ENCODE measurements at places on chromosomes 5 and 9. TPM values are rescaled to one million over a fixed set of nuclear protein-coding genes. Genes with fewer than 3 reads are reported as not detected.

GRCh38 chr5:4212981-4213819 is 617.6 kb downstream of the IRX1 start:
- DNase-seq, result no peak
- H3K36me3 ChIP-seq, result no peaks in the 10 kb centered on the region
- no peak overlapping the region for H3K27ac ChIP-seq
- no peak overlapping the region for H3K4me3 ChIP-seq
- H3K27me3 ChIP-seq, result no peaks in the 10 kb centered on the region

Gene PCDHGB4
- 0.21 TPM for total RNA-seq

Gene ZNF454
- total RNA-seq, result 0.10 TPM

Gene MED22
- 26.2 TPM for total RNA-seq

DNA sequence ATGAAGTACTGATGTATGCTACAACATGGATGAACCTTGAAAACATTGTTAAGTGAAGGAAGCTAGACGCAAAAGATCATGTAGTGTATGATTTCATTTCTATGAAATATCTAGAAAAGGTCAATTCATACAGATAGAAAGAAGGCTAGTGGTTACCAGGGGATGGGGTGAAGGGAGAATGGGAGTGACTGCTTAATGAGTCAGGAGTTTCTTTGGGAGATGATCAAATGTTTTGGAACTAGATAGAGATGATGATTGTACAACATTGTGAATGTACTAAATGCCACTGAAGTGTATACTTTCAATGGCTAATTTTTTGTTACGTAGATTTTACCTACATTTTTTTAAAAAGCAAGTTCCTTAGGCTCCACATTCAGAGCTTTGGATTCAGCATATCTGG is 14.9 kb upstream of the DELE1 start:
- H3K4me3 ChIP-seq, result no peak overlapping the region
- no peak for DNase-seq
- no peak overlapping the region for H3K27ac ChIP-seq

Gene ECM2
- total RNA-seq, result not detected

DNA sequence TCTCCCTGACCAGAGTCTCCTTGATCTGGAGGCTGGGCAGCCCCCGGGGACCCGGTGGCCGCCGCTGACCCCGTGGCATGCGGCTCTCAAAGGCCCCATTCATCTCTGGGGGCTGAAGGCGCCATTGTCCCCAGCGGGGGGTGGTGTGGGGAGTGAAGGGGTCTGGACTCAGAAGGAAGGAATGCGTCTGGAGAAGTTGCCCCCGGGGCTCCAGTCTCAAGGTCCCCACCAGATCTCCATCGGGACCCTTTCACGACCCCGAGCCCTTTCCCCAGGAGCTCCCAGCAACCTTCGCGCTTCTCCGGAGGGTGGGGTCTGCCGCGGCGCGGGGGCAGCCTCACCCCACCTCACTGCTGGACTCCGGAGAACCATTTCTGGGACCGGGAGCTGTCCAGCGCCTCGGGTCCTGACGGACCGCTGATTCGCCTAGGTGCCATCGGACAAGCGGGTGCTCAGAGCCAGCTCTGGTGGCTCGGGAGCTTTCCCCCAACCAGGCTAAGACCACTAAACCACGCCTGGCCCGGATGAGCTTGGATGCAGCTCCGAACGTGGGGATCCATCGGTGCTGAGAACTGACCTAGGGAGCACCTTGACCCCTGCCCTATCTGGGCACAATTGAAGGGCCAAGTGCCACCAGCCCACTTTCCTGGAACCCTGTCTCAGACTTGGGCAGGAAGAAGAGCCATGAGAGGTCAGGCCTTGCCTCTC is 5.1 kb upstream of the PCDH1 start:
- H3K4me1 ChIP-seq, result no peaks in the 10 kb centered on the region
- H3K27me3 ChIP-seq, result peaks cover 16% of the 10 kb centered on the region
- no peak for DNase-seq
- no peaks in the 10 kb centered on the region for H3K36me3 ChIP-seq
- no peak overlapping the region for H3K27ac ChIP-seq

GRCh38 chr9:114565204-114565603 is 22.4 kb upstream of the ATP6V1G1 start:
- no peak overlapping the region for H3K4me3 ChIP-seq
- DNase-seq, result no peak
- no peaks in the 10 kb centered on the region for H3K4me1 ChIP-seq
- no peaks in the 10 kb centered on the region for H3K27me3 ChIP-seq
- no peak overlapping the region for H3K27ac ChIP-seq

Gene SPRY4
- 35.6 TPM for total RNA-seq

DNA sequence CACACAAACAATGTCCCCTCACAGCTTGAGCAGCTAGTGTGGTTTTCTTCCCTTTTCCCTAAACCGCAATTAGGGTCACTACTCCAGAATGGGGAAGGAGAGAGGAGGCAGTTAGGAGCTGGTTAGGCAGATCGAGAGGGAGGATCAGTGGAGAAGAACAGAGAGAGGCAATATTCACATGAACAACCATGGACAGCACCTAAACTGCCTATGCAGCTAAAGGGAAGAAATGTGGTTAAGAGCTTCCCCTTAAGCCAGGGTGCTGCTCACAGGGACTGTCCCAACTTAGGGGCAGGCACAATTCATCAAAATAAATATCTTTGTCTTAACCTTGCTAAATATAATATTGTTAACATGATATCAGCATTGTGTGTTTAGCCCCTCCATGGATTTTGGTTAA is 359.3 kb upstream of the CDH18 start:
- H3K27me3 ChIP-seq, result no peaks in the 10 kb centered on the region
- H3K27ac ChIP-seq, result no peak overlapping the region
- H3K36me3 ChIP-seq, result no peaks in the 10 kb centered on the region
- H3K4me1 ChIP-seq, result no peaks in the 10 kb centered on the region
- H3K4me3 ChIP-seq, result no peak overlapping the region

Gene MEIKIN
- not detected for total RNA-seq

Gene ARL14EPL
- not detected for total RNA-seq

- H3K27me3 ChIP-seq, result 0 out of 2 replicates have a peak, but pooled peaks cover 2% of the 10 kb centered on the region
- no peaks in the 10 kb centered on the region for H3K4me1 ChIP-seq
- no peak overlapping the region for H3K27ac ChIP-seq
- H3K4me3 ChIP-seq, result no peak overlapping the region
- no peaks in the 10 kb centered on the region for H3K36me3 ChIP-seq
Observed at GRCh38 chr5:5360363-5360940, 62.0 kb upstream of the ICE1 start.

Gene SLC22A4
- total RNA-seq, result 1.5 TPM

GRCh38 chr5:27523629-27524028 is 485.2 kb upstream of the CDH9 start:
- no peaks in the 10 kb centered on the region for H3K4me1 ChIP-seq
- no peak for DNase-seq
- H3K27ac ChIP-seq, result no peak overlapping the region
- no peaks in the 10 kb centered on the region for H3K36me3 ChIP-seq
- no peaks in the 10 kb centered on the region for H3K27me3 ChIP-seq

Gene LCN10
- total RNA-seq, result not detected

DNA sequence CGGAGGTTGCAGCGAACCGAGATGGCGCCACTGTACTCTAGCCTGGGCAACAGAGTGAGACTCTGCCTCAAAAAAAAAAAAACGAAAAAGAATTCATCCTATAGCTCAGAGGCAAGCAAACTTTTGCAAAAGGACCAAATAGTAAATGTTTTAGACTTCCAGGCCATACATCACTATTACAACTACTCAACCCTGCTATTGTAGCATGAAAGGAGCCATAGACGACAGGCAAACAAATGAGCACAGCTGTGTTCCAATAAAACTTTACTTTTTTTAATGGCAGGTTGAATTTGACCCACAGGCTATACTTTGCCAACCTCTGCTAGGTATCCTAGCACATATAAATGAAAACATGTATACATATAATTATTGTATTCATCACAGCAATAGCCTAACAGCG is 58.9 kb upstream of the SLC30A5 start:
- H3K36me3 ChIP-seq, result no peaks in the 10 kb centered on the region
- H3K27me3 ChIP-seq, result peaks cover 14% of the 10 kb centered on the region
- H3K4me1 ChIP-seq, result no peaks in the 10 kb centered on the region
- no peak overlapping the region for H3K4me3 ChIP-seq
- DNase-seq, result no peak
- H3K27ac ChIP-seq, result no peak overlapping the region

Gene SLC6A3
- total RNA-seq, result 0.05 TPM

DNA sequence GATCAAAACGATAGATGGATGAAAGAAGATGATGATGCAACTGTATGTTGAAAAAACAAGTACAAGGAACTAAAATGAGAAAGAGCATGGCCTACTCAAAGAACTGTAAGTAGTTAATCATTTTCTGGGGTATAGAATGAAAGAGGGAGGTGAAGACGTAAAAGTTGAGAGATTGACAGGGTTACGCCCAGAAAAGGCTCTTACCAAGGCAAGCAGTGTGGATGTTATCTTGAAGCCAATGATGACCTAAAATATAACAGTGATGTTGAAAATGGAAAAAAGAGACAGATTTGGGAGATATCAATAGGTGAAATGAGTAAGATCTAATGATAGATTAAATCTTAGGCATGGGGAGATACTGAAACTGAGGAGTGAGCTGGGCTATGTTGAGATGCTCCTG is 80.4 kb upstream of the GNAQ start:
- no peak for DNase-seq
- H3K27me3 ChIP-seq, result no peaks in the 10 kb centered on the region
- no peaks in the 10 kb centered on the region for H3K36me3 ChIP-seq
- no peaks in the 10 kb centered on the region for H3K4me1 ChIP-seq
- H3K27ac ChIP-seq, result no peak overlapping the region

DNA sequence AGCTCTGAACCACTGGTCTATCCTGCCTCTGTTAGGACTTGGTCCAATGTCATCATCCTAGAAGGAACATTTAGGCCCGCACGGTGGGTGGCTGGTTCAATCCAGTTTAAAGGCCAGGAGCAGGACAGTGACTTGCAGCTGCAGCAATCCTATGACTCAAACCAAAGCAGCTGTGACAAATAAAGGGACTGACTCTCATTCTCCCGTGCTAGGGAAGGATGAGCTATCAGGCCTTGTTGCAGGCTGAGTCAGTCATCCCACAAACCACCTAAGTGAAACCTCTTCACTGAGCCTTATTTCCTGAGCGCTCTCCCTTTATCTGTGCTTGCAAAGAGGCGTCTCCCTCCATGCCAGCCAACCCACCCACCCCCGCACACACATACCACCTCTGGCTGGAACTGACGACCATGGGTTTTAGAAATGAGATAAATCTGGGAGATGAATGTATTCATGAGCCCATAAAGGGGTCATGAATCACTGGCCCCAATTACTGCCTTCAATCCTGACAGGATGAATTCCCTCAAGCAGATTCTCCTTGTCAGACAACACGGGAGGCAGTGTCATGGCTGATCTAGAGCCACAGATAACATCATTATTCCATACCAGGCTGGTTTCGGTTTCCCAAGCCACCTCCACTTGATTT is 93.4 kb downstream of the KCNIP1 start:
- DNase-seq, result peak; percentile 24
- no peak overlapping the region for H3K4me3 ChIP-seq
- H3K27ac ChIP-seq, result no peak overlapping the region
- H3K27me3 ChIP-seq, result peaks cover 2% of the 10 kb centered on the region
- no peaks in the 10 kb centered on the region for H3K4me1 ChIP-seq

DNA sequence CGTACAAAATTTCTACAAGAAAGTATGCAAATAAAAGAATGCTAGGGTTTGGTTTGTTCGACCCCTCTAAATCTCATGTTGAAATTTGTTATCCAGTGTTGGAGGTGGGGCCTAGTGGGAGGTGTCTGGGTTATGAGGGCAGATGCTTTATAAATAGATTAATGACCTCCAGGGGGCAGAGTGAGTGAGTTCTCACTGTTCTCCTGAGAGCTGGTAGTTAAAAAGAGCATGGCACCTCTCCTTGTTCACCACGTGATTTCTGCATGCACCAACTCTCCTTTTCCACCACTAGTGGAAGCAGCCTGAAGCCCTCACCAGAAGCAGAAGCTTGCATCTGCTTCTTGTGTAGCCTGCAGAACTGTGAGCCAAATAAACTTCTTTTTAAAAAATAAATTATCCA is 50.4 kb upstream of the FAM170A start:
- H3K4me1 ChIP-seq, result no peaks in the 10 kb centered on the region
- no peak for DNase-seq
- no peak overlapping the region for H3K27ac ChIP-seq
- no peaks in the 10 kb centered on the region for H3K36me3 ChIP-seq
- H3K4me3 ChIP-seq, result no peak overlapping the region

Data from Panc1 (cell line).